Breast epithelium (tissue), 4 donors: ENCODE measurements at places on chromosomes 2 and 18. TPM values are rescaled to one million over a fixed set of nuclear protein-coding genes. Genes with fewer than 3 reads are reported as not detected.

DNA sequence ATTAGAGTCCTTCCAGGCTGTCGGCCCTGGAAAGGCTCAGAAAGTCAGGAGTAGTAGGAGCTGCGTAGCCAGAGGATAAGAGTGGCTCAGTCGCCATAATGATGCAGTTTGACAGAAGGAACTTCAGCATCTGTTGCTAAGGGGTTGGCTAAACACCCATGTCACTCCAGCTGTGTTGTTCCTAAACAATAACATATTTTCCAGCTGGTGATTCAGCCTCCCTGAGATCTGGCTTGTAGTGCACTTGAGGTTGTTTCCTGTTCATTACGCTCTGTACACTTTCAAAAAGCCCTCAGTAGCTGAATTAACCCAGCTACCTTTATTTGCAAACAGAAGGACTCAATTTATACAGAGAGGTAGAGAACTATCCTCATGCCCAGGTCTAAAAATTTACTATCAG is 39.7 kb upstream of the EPAS1 start:
- no peaks in the 10 kb centered on the region for H3K36me3 ChIP-seq
- peak overlapping the region; percentile 33 for H3K27ac ChIP-seq
- no peak for DNase-seq
- H3K4me1 ChIP-seq: no peaks in the 10 kb centered on the region

DNA sequence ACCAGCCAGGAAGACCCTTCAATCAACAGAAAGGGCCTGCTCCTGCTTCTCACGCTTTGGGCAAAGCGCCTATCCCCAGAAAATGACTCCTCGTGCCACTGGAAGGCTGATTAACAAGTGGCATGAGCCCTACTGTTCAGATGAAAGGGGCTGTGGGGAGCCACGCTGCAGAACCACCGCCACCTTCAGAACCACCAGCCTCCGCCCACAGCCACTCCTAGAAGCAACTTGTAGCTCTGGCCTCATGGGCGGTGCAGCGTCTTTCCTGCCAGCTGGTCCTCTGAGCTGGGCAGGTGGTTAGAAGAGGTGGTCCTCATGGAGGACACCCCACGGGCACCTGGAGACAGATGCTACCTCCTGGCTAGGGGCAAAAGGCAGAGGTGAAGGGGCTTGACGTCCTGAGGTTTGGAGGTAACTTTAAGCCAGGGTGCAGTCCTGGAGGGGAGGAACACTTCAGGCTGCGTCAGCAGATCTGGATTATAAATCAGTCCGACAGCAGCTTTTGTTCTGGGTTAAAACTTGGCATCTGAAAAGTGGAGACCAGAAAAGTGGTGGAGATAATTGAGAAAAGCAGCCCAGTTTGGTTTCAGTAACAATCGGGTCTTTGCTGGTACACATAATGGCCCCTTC is 861 bp upstream of the SEMA4C start:
- H3K27ac ChIP-seq: peak overlapping the region; percentile 94
- no peak for DNase-seq
- peak overlapping the region; percentile 99 for H3K4me3 ChIP-seq

GRCh38 chr2:239252801-239253200 is 148.0 kb downstream of the HDAC4 start:
- H3K4me1 ChIP-seq: no peaks in the 10 kb centered on the region
- no peak overlapping the region for H3K4me3 ChIP-seq
- H3K27ac ChIP-seq: no peak overlapping the region
- H3K27me3 ChIP-seq: no peaks in the 10 kb centered on the region

GRCh38 chr18:44882163-44882868 is 201.6 kb downstream of the SETBP1 start:
- no peaks in the 10 kb centered on the region for H3K4me1 ChIP-seq
- no peak overlapping the region for H3K27ac ChIP-seq
- no peak overlapping the region for H3K4me3 ChIP-seq
- H3K36me3 ChIP-seq: no peaks in the 10 kb centered on the region
- DNase-seq: no peak

DNA sequence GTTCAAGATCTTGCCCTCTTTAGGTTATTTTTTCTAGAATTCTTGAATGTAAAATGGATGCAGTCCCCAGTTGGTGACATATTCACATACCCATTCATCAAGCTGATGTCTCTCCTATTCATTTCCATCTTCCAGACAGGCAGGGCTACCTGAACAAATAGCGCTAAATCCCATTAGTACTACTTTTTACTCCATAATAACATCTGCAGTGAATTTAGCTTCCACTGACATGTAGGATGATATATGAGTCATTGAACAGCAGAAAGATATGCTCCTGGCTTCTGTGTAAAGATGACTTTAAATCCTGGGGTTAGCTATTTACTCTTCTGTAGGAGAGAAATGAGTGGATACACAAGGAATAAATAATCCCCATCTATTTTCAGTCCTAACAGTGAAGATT is 194.7 kb downstream of the RND3 start:
- H3K27me3 ChIP-seq: no peaks in the 10 kb centered on the region
- no peak for DNase-seq
- no peaks in the 10 kb centered on the region for H3K36me3 ChIP-seq

DNA sequence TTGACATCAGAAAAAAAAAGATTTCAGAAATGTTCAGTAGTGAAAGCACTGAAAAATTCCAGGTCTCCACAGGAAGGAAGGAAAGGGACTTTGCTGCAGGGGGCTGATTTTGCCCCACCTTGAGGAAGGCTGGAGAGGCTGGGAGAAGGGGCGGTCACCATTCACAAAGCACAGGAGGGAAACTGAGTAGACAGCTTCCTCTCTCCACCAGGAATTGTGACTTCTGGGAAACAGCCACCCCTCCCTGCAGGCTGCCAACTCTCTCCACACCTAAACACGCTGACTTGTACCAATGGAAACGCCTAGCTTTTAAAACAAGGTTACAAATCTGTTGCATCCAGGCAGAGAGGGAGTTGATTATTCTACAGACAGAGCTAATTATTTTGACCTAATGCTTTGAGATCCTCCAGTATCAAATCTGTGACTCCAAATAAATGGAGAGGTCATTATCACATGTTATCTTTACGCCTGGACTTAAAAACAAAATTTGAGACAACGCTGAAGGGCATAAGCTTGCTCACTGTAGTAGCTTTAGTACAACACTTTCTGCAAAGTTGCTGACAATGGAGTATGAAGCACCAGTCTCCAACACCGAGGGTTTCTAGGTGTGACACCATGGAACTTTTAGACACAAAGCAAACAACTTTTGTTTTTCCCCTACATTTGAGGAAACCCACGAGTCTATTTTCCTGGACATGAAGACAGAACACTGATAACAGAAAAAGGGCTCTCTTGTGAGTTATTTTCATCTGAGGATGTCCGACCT is 42.7 kb downstream of the EPHA4 start:
- H3K27me3 ChIP-seq: no peaks in the 10 kb centered on the region
- H3K4me1 ChIP-seq: no peaks in the 10 kb centered on the region
- no peaks in the 10 kb centered on the region for H3K36me3 ChIP-seq

DNA sequence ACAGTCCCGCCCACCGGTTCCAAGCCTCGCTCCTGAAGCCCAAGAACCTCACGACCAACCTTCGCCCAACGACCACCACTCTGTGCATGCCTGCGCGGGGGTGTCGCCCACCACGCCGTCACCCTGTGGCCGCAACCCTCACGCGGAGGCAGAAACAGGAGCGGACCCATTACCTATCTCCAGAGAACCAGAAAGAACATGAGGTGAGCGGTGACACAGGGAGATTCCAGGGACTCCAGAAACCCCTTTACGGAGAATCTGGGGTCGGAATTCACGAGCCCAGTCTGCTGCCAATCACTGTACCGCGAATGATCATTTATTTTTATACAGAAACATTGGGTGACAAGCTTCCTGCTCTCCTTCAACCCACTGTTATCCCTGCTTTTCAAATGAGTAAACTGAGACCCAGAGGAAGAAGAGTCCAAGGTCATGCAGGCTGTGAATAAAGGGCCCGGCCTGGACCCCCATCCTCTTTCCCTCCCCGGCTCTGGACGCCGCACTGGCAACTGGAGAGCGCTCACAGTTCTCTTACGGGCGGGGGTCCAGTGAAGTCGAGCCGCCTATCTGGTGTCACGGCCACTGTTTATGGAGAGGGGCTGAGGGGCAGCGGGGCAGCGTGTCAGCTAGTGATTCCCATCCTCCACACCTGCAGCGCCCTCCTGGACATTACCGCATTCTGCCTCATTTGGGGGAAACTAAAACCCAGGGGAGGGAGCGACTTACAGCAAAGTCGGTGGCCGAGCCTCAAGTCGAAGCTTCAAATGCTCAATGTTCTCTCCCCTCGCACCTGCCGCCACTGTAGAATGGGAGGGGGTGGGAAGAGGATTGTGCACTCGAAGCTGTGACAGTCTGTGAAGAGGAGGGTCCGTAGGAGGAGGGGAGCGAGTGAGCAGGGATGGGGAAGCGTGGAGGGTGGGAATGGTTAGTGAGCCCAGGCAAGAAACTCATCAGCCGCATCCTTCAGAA is 723 bp upstream of the SLC30A3 start:
- H3K27ac ChIP-seq: no peak overlapping the region
- no peak for DNase-seq
- H3K27me3 ChIP-seq: peaks cover 65% of the 10 kb centered on the region
- peaks cover 23% of the 10 kb centered on the region for H3K4me1 ChIP-seq
- no peaks in the 10 kb centered on the region for H3K36me3 ChIP-seq
- H3K4me3 ChIP-seq: peak overlapping the region; percentile 37

DNA sequence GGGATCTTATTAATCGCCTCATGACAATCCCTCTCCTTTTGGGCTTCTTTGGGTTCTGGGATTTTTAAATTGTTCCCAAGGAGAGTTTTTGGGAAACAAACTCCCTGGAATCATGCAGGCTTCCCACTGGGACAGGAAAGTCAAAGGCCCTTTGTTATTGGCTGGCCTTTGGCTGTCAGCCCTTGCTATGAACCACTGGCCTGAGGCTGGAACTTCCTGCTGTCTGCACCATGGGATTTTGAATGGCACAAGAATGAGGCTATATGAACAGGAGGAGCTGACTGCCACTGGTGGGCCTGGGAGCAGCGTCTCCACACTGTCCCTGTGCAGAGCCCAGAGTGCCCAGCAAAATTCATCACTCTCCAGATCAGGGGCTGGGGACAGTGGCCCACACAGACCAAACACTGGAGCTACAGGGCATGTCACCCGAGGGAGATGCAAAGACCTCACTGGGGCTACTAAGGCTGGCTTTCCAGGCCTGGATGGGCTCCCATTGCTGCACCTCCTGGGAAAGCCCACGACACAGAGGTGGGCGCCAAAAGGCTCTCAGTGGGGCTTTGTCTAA is 35.7 kb downstream of the STEAP3 start:
- H3K27ac ChIP-seq: peak overlapping the region; percentile 55
- H3K4me1 ChIP-seq: no peaks in the 10 kb centered on the region
- H3K27me3 ChIP-seq: no peaks in the 10 kb centered on the region
- no peak overlapping the region for H3K4me3 ChIP-seq
- no peak for DNase-seq
- H3K36me3 ChIP-seq: no peaks in the 10 kb centered on the region

- DNase-seq: no peak
- H3K27ac ChIP-seq: no peak overlapping the region
- no peaks in the 10 kb centered on the region for H3K4me1 ChIP-seq
- no peaks in the 10 kb centered on the region for H3K36me3 ChIP-seq
- H3K4me3 ChIP-seq: no peak overlapping the region
These were observed 43.2 kb upstream of the ACAA2 start for GRCh38 chr18:49856496-49856895.

- H3K4me1 ChIP-seq: no peaks in the 10 kb centered on the region
- no peaks in the 10 kb centered on the region for H3K27me3 ChIP-seq
- no peaks in the 10 kb centered on the region for H3K36me3 ChIP-seq
- no peak for DNase-seq
These were observed 50.5 kb downstream of the MAPK4 start for GRCh38 chr18:50610349-50610748.

Gene BMPR2
- total RNA-seq: 70.4 TPM

Gene TPRKB
- total RNA-seq: 25.2 TPM

Gene MRPL53
- total RNA-seq: 49.0 TPM

Gene B3GNT7
- 2.3 TPM for total RNA-seq

Gene KLHL14
- 0.32 TPM for total RNA-seq

Gene PAX8
- 1.0 TPM for total RNA-seq

Gene DLGAP1
- 17.6 TPM for total RNA-seq
